ENCODE measurements at places on chromosomes 1 and 21.
A peak's percentile ranks its signal among the peaks of the same experiment; 100 is the strongest.

- no peak for DNase-seq
Measured at GRCh38 chr1:34188985-34189384, 12.3 kb downstream of the C1orf94 start.

DNA sequence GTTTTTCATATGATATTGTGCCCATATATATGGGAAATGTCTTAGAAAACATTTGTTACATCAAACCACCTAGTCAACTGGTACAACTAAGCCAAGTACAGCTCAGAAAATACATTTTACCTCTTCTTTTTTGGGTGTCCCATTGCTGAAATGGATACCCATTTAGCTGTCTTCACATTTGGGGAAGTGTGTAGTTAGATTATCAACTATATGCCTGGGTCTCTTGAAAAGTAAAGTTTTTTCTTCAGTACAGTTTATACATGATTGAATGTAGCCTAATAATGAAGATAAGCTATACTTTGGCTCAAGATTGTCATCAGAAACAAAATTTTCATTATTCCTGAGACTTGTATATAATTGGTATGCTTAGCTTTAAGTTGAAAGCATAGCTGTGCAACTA, 2.0 kb downstream of the AGO3 start:
- DNase-seq = no peak

DNA sequence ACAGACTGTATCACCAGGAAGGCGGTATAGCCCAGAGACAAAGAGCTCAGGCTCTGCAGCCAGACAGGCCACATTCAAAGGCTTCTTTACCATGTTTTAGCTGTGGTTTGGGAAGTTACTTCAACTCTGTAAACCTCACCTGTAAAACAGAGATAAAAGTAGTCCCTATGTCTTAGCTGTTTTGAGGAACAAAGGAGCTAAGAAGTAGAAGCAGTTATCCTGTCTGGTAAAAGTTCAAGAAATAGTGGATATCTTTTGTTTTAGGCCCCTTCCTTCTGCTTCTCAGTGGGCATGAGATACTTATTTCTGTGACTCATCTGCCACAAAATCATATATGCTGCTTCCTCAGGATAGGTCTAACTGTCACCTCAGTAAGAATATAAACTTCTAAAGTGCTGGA, 6.5 kb downstream of the CD34 start:
- DNase-seq = no peak

DNA sequence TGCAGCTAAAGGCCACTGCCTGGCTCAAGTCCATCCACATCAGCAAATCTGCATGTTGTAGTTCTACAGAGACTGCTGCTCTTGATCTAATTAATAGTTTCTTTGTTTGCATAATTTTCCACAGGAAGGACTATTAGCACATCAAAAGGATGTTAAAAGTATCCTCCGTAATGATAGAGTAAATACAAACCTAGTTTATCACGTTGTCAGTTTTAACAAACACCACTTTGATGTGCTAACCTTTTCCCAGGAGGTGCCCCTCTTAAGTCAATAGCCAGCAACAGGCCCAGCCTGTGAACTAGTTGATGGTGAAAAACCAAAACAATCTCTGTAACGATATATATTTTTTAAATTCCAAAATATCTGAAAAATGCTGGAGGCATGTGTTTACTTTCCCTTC, 64.2 kb upstream of the SLC22A15 start:
- no peak for DNase-seq

- DNase-seq = peak; percentile 71
Measured at GRCh38 chr1:6385488-6386191, 7.9 kb downstream of the ACOT7 start.

DNA sequence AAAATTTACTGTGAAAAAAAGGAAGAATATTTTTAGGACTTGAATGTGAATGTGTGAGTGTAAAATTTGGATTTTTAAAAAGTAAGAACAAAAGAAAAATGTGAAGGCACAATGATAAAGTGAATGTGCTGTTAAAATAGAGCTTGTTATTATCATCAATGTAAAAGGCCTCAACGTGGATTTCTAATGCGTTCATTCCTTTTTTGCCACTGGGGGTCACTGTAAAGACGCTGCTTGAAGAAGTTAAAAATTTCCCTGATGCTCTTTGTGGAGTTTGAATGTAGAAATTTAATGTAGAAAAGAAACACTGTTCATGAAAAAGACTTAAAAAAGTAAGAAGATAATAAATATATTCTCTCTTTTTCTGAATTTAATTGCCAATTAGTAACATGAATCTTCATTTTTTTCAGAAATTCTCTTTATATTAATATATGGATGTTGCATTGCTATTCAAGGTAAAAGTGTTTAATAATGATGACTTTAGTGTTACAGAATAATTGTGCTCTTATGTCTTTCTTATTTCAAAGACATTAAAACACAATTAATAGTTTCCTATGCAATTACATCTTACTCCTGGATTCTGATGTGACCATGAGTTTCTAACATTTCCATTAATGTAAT, 161.5 kb downstream of the DNM3 start:
- DNase-seq = no peak

DNA sequence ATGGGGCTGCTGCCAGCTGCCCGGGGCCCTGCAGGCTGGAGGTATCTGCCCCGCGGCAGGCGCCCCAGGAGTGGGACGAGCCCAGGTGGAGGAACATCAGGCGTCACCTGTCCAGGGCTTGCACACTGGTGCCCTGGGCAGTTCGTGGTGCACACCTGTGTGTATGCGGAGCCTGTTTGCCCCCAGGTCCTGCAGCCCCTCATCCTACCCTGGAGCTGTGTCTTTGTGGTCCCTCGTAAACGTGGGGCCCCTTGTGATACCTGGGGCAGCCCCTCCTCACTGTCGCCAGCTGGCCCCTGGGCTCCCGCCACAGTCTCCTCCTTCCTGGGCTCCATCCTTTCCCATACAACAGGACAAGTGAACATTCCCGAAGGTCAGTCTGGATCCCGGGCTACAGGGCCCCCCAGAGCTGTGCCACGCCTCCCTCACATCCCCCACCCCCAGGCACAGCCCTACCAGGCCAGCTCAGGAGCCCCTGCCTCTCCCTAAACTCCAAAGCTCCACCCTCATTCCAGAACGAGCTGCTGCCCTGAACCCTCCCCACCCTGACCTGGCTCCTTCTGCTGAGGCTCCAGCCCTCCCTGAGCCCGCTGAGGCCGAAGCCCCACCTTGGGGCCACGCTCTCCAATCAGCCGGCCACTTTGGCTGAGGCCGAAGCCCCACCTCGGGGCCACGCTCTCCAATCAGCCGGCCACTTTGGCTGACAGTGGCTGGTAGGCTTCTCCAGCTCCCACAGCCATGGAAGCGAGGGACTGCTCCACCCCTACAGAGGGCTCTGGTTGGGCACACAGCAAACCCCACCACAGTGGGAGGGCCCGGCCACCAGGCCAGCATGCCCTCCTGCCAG, 42.6 kb downstream of the UBE2G2 start:
- no peak for DNase-seq

GRCh38 chr1:216183007-216183406, 240.2 kb downstream of the USH2A start:
- no peak for DNase-seq

- DNase-seq = no peak
Measured at GRCh38 chr1:154081386-154082126, 73.3 kb downstream of the NUP210L start.
